A549 treated with CpdA at 1 μM for 4 hours (cell line): ENCODE measurements at places on chromosomes 2 and 18. TPM values are rescaled to one million over a fixed set of nuclear protein-coding genes. Genes with fewer than 3 reads are reported as not detected.

Gene HRH4
- 0.01 TPM in 1 of 5 replicates, not detected in the others for total RNA-seq

Gene CCDC178
- not detected in 5 replicates for total RNA-seq

Gene GRHL1
- total RNA-seq, result 0.77 to 1.6 TPM (median 0.81 TPM) in 5 replicates

Gene ADCY3
- 72.5 to 81.7 TPM (median 75.8 TPM) in 5 replicates for total RNA-seq

Gene SLC9A2
- total RNA-seq, result 3.0 to 3.9 TPM (median 3.3 TPM) in 5 replicates

Gene CCDC121
- total RNA-seq, result 3.1 to 3.7 TPM (median 3.5 TPM) in 5 replicates

Gene SPEG
- total RNA-seq, result 5.0 to 7.9 TPM (median 6.9 TPM) in 5 replicates

Gene MFSD2B
- total RNA-seq, result 0.14 to 0.84 TPM (median 0.37 TPM) in 5 replicates

Gene PROM2
- total RNA-seq, result 0.15 TPM in 1 of 5 replicates, not detected in the others

Gene AGBL5
- total RNA-seq, result 28.8 to 33.5 TPM (median 30.2 TPM) in 5 replicates

Gene PSMA8
- not detected in 5 replicates for total RNA-seq

Gene UPP2
- not detected in 5 replicates for total RNA-seq

Gene SNED1
- total RNA-seq, result 0.42 to 0.72 TPM (median 0.58 TPM) in 5 replicates

Gene NFATC1
- 4.8 to 6.5 TPM (median 6.1 TPM) in 5 replicates for total RNA-seq

Gene LOXHD1
- not detected in 5 replicates for total RNA-seq

Gene CFAP65
- 0.10 to 0.34 TPM (median 0.14 TPM) in 5 replicates for total RNA-seq

Gene TXNDC2
- total RNA-seq, result 0.10 to 0.35 TPM (median 0.21 TPM) in 5 replicates

Gene GIGYF2
- 23.9 to 31.4 TPM (median 28.4 TPM) in 5 replicates for total RNA-seq

Gene ARHGEF33
- 0.02 to 0.11 TPM (median 0.03 TPM) in 3 of 5 replicates, not detected in the others for total RNA-seq

Gene AQP12A
- total RNA-seq, result not detected in 5 replicates

Gene RNF152
- total RNA-seq, result 0.01 to 0.34 TPM (median 0.02 TPM) in 5 replicates

Gene FBXO41
- total RNA-seq, result 4.6 to 6.4 TPM (median 5.1 TPM) in 5 replicates

Gene ADD2
- total RNA-seq, result 17.7 to 27.3 TPM (median 22.9 TPM) in 5 replicates

Gene COL6A3
- total RNA-seq, result 0.02 to 0.25 TPM (median 0.10 TPM) in 5 replicates
